ENCODE measurements at places on chromosomes 11 and 22.

GRCh38 chr11:90646706-90647105 lies 423.9 kb upstream of the CHORDC1 start:
- no peak for DNase-seq

DNA sequence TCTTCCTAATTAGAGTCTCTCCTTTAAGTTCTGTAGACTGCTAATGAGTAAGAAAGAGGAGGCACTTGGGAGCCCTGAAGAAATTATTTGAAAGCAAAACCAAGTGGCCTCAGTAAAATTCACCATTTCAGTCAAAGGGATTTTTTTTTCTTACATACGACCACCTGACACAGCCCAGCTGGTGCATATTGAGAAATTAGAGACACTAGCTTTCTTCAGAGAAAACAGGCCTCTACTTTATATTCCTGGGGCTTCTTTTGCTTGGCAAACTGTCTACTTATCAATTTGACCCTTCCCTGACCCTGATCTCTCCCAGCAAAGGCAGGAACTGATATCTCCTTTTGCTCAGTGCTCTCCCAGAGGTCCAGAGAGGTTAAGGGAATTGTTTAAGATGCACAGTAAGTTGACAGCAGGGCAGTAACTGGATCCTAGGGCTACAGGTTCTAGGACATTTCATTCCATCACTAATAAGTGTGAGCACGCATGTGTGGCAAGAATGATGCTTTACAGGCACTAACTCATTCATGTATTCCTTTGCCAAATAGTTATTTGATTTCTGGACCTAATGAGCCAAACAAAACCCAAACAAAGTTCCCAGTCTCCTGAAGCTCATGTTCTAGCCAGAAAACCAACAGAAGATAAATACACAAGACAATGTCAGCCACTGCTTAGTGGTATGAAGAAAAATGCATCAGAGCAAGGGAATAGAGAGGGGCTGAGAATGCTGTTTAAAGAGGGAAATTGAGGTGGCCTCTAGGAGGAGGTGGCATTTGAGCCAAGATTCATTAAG lies 467.6 kb downstream of the SOX6 start:
- no peak for DNase-seq

- DNase-seq: peak; percentile 67
These were observed 66.2 kb upstream of the ZC3H12C start for GRCh38 chr11:110026858-110027626.

DNA sequence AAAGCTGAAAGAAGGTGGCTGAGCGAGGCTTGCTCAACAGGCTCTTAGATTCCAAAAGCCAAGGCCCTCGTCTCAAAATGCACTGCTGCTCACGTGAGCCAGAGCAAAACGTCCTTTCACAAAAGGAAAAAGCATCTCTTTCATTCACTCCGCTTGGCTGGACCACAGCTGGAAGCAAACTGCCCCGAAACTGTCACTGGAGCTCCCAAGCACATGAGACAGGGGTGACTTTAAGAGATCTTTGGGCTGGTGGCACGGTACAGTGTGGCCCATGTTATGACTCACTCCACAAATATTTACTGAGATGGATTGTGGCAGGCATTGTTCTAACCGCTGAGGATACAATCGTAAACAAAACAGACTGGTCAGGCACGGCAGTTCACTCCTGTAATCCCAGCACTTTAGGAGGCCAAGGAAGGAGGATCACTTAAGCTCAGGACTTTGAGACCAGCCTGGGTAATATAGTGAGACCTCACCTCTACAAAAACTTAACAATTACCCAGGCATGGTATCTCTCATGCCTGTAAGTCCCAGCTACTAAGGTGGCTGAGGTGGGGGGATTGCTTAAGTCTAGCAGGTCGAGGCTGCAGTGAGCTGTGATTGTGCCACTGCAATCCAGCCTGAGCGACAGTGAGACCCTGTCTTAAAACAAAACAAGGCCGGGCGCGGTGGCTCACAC lies 3.6 kb downstream of the PLA2G6 start:
- peak; percentile 57 for DNase-seq

DNA sequence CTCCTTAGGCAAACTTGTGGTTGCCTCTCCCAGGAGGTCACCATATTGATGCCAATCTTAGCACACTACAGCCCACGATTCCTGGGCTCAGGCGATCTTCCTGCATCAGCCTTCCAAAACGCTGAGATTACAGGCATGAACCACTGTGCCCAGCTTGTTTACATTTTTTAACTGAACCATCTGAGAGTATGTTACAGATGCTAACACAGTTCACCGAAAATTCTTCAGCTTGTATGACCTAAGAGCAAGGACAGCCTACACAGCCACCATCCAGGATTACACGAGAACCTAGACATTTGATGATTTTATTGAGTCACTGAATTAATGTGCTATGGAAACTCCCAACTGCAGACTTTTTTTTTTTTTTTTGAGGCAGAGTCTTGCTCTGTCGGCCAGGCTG lies 5.8 kb upstream of the LGALS1 start:
- no peak for DNase-seq

DNA sequence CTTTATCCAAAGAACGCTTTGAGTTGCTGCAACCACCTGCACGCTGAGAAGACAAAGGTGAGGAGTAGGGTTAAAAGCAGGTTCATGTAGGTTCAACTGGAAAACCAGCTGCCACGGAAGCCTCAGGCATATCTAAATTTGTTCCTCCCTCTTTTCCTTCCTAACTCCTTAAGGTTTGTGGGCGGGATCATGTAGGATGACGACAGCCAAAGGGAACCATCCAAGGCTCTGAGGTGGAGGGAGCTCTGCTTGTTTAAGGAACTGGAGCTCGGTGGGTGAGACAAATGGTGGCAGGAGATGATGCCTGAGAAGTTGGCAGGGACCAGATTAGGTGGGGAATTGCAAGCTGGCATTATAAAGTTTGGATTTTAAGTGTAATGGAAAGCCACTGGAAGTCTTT lies 60.3 kb downstream of the SPON1 start:
- DNase-seq: no peak

DNA sequence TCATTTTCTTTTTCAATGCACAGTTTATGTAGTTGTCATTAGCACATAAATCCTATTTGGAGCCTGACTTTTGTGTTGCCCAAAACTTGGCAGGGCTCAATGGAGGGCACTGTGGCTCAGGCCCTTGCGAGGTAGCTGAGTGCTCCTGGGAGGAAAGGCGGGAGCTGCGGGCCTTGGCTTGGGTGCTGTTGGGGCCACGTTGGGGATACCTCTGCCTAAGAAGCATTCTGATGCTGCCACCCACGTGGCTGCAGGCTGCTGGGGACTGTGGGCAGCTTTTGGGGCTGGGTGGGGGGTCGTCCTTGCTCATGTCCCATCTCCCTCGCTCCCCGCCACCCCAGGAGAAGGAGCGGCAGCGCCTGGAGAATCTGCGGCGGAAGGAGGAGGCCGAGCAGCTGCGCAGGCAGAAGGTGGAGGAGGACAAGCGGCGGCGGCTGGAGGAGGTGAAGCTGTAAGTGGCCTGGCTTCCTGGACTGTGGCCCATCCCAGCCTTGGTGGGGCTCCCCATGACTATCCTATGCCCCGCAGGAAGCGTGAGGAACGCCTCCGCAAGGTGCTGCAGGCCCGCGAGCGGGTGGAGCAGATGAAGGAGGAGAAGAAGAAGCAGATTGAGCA lies 20.9 kb downstream of the INCENP start:
- DNase-seq: no peak

DNA sequence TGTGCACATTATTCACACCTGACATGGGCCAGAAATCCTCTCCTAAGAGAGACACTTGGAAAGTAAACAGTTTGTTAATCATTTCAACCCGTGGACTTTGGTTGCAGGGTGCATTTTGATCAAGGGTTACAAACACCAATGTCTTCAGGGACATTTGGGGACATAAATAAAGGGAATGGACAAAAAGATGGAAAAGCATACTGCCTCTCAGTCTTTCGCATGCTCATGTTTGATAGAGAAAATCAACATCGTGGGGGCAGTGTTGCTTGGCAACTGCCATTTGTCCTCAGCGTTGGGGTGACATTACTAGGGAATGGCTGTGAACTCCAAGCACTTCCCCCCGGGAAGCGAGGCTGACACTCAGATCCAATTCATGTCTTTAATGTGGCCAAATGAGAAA lies 114.7 kb upstream of the OR4B1 start:
- peak; percentile 29 for DNase-seq

- no peak for DNase-seq
These were observed 40.0 kb downstream of the DCUN1D5 start for GRCh38 chr11:103051981-103052380.

DNA sequence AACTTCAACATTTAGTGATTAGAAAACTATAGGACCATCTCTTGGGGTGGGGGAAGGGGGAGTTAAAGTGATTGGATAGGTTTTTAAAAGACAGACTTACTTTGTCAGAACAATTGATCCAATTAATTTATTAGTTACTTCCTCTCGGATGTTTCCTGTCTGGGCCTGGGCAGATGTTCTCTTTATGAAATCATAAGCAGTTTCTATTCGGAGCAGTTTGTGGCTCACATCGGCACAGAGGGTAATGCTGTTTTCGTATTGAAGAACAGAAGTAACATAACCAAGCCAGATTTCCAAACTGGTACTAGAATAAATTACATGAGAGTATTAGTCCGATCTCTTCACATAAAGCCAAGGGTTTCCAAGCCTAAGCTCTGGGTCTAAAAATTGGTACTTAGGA lies 20.6 kb downstream of the PIWIL3 start:
- DNase-seq: no peak

GRCh38 chr22:20400606-20401375 lies 6.8 kb downstream of the ZNF74 start:
- DNase-seq: no peak

- no peak for DNase-seq
These were observed 147.1 kb downstream of the CADM1 start for GRCh38 chr11:115357066-115357465.

DNA sequence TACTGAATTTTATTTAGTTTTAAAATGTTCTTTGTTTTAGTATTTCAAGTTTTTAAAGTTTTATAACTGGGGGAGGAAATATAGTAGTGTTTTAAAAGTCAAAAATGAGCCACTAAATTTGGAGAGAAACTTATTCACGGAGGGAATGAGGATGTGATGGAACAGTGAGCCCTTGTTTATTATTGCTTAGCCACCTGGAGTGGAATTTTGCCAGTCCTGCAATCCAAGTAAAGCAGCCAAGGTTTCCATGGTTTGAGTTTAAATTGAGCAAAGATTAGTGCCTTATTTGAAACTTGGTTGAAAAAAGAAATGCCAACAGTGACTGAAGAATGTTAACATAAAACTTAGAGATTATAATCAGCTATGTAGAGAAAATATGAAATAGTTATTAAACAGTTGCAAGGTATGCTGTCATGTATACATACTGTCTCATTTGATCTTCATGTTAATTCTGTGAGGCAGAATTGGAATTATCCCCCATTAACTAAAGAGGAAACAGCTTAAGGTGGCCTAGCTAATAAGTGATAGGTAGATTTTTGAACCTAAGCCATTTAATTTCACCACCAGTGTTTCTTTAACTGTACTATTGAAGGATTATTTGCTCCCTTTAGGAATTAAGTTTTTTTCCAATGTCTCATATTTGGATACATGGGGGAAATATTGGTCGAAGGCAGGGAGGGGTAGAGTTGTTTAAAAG lies 36.4 kb downstream of the SWAP70 start:
- no peak for DNase-seq

DNA sequence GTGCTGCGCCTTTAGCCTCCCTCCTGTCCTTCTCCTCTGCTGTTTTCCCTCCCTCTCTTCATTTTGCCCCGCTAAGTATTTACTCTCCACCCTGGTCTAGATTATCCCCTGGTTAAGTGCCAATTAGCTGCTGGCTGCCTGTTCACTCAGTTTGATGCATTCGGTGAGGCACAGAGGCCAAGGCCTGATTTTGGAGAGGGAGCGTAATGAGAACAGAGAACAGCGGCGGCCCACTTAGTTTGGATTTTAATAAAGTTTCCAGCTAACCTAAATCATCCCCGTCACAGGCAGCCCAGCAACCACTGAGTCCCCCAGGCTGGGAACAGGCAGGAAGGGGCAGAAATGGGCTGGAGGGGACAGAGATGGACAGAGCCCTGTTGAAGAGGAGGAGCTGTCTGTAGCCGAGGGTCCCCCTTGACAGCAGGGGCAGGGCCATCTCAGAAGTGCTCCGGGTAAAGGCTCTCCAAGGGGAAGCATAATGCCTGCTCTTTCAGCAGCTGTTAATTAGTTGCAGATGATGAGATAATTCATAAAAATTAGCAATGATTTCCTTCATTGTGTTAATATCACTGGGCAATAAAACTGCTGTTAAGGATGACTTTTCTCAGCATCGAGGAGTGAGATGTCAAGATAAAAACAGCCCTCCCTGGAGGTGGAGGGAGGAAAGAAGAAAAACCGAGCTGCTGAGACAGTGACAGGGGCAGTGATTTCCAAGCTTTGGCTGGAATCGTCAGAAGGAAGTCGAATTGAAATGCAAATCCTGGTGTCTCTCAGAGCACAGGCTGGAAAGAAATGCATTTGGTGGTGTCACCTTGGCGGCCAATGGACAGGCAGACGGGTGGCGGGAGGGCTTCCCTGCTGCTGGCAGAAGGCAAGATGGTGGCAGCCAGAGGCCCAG lies 170.1 kb downstream of the GRIK4 start:
- DNase-seq: peak; percentile 6

DNA sequence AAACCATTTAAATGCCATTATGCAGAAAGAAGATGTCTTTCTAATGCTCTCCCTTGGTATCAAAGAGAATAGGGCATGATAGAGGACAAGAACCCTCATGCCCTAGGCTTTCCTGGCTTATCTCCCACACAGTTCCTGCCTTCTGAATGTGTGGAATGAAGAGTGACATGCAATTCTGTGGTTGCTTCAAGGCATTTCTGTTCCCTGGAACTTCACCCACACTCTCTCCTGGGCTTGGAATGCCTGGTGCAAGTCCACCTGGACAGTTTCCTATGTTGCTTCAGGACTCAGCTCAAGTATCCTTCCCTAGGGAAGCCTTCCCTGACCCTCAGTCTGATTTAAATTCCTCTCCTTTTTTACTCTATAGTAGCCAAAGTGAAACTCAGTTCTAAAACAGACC lies 53.8 kb upstream of the DRD2 start:
- no peak for DNase-seq

- DNase-seq: peak; percentile 71
These were observed at the start of gene CD81 for GRCh38 chr11:2376751-2377451. TSS of gene CD81 (plus strand) at chr11:2377310. CDS start at chr11:2377550, 240 bp downstream.

GRCh38 chr11:75330291-75330690 lies 21.2 kb downstream of the ARRB1 start:
- DNase-seq: no peak

All from midbrain (tissue), 1 donor.